Diencephalon (tissue), 1 donor: ENCODE measurements at places on chromosomes 5 and 9. TPM values are rescaled to one million over a fixed set of nuclear protein-coding genes. Genes with fewer than 3 reads are reported as not detected.

The TENT4A gene
- 22.6 TPM for total RNA-seq

The RNF183 gene
- not detected for total RNA-seq

The PRDM12 gene
- total RNA-seq = 0.46 TPM

The STING1 gene
- 9.9 TPM for total RNA-seq

The KIF4B gene
- total RNA-seq = 0.46 TPM

The TGFBI gene
- total RNA-seq = 10.4 TPM

The SLIT3 gene
- 7.6 TPM for total RNA-seq

The FOXD4L5 gene
- total RNA-seq = 0.46 TPM

The PDE6A gene
- total RNA-seq = not detected

The EMB gene
- total RNA-seq = 31.1 TPM

The UBE2R2 gene
- total RNA-seq = 34.1 TPM

The S100Z gene
- total RNA-seq = not detected

The DBH gene
- under 0.01 TPM for total RNA-seq

The PCDHA9 gene
- total RNA-seq = 11.3 TPM

The ADRB2 gene
- total RNA-seq = 2.1 TPM

The RLN2 gene
- total RNA-seq = 1.4 TPM

The SPAAR gene
- total RNA-seq = 0.46 TPM

The DNAI1 gene
- total RNA-seq = 4.4 TPM

The KIAA0825 gene
- 36.9 TPM for total RNA-seq

The GLRA1 gene
- total RNA-seq = 5.5 TPM

The TSPAN17 gene
- 47.7 TPM for total RNA-seq

The CTXN3 gene
- total RNA-seq = 8.5 TPM
